ENCODE measurements at places on chromosomes 6 and 20.

DNA sequence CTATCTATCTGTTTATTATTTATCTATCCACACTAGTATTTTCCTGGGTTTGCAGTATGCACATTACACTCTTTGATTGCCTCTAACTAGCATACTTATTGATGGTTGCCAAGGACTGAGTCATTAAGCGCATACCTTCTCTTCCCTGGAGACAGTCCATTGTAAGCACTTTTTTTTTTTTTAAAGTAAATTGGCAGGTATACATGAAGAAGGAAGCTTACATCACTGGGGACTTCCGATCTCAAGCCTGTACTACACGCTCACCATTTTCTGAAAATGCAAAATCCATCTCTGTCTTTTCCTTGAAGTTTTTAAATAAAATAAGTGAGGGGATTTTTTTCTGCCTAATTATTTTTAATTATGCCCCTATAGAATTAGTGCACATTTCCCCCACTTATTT is 63.5 kb downstream of the HMGN3 start:
- DNase-seq: no peak

- DNase-seq: no peak
Measured at GRCh38 chr6:148831064-148831463, 84.2 kb downstream of the UST start.

DNA sequence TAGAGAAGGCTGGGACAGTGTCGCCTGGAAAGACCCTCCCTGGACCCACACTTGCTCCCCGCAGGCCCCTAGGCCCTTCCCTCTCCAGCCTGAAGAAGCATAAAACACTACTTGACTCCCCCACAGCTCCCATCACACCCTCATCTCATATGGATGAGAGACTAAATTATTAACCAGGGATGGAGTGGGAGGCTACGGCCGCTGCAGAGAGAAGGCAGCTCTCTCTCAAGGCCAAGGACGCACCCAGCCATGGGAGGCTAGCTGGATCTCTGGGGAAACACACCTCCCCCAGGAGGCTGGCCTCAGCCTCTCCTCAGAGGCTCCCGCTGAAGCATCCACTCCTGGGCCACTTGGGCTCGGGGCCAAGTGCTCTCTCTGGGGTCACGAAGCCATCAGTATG is 102.5 kb downstream of the GRM4 start:
- no peak for DNase-seq

DNA sequence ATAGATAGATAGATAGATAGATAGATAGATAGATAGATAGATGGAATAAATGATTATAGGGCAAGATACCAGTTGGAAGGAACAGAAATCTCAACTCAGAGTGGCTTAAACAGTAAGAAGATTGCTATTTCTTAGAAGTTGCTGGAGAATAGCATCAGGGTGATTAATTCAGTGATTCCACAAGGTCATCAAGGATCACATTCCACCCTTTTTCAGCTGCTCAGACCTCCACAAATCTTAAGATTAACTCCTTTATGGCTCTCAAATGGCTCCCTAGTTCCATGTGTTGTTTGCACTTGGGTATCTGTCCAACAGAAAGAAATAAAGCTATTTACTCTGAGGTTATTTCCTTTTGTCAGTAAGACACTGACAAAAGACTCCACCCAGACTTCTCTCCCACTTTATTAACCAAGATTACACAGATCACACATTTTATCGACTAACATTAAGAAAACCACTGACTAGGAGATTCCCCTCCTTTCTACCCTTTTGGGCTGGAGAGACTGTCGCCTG is 68.3 kb upstream of the KIF16B start:
- no peak for DNase-seq

- DNase-seq: peak; percentile 14
Measured at GRCh38 chr6:41677124-41677921, 39.1 kb downstream of the MDFI start.

GRCh38 chr6:43113431-43114260 is 37.5 kb downstream of the PTK7 start:
- no peak for DNase-seq

- no peak for DNase-seq
Measured at GRCh38 chr20:14512839-14513238, 175.4 kb upstream of the FLRT3 start.

DNA sequence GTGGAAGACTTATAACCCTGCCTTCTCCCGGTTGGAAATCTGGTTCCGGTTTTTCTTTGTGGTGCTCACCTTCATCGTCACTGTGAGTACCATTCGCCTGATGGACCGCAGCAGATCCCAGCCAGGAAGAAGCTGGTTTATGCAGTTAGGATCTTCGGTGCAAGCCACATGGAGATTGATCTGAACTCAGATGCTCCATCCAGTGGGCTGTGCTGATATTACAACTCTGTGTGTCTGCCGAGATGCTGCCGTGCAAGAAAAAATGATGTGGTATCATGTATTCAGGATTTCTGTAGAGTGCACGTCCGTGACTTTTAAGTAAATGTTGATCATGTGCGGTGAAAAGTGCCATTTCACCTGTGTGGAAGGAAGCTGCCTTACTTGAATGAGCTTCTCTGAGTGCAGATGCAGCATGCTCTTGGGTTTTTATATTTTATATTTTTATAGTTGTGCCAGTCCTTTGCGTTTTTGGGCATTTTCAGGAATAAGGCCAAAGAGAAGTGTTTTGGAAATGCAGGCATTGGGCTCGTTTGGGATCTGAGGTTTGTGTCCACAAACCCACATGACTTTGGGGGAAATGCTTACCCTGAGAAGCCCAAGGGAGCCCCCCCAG is 39.2 kb downstream of the DYNLT1 start:
- peak; percentile 60 for DNase-seq

GRCh38 chr6:43817192-43817591 is 47.2 kb downstream of the VEGFA start:
- DNase-seq: no peak

DNA sequence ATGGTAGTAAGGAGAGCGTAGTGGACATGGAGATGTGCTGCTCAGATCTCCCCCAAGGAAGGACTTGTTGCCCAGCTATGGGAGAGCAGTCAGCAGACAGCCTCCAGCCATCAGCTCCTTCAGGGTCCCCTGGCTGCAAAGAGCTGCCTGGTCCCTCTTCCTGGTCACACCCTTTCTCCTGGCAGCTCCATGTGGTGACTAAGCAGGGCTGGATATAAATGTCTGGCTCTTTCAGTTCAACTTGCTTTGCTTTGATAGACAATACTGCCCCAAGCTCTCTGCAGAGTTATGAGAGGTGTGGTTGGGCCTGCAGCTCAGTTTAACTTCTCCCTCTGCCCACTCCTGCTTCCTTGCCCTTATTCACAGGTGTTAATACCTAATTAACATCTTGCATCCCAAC is 64.1 kb upstream of the DDR1 start:
- DNase-seq: peak; percentile 80

DNA sequence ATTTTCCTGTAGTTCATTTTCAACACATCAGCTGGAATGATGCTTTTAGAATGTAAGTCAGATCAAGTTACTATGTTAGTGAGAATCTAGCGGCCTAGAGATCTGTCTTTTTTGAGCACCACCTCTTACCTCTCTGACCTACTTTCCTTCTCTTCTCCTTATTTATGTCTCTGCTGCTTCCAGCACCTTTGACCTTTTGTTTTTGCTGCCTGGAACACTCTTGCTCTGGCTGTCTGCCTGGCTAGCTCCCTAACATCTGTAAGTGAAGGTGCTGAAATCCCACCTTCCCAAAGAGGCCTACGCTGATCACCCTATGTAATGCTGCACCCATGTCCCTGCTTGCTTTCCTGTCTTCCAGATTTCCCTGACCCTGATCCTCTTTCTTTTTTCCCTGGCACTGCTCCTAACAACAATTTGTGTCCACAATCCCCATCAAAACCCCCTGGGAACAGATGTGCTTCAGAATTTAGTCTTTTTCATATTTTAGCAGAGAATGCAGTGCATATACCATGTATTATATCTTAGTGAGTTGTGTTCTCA is 87.8 kb downstream of the RFPL4B start:
- DNase-seq: no peak

GRCh38 chr6:106670236-106670635 is 40.9 kb downstream of the QRSL1 start:
- no peak for DNase-seq

- peak; percentile 47 for DNase-seq
Measured at GRCh38 chr6:16670183-16670582, 91.1 kb downstream of the ATXN1 start.

- DNase-seq: no peak
Measured at GRCh38 chr20:64047046-64047389, 2.4 kb downstream of the SOX18 start.

- no peak for DNase-seq
Measured at GRCh38 chr6:25465941-25466340, 186.1 kb upstream of the SCGN start.

DNA sequence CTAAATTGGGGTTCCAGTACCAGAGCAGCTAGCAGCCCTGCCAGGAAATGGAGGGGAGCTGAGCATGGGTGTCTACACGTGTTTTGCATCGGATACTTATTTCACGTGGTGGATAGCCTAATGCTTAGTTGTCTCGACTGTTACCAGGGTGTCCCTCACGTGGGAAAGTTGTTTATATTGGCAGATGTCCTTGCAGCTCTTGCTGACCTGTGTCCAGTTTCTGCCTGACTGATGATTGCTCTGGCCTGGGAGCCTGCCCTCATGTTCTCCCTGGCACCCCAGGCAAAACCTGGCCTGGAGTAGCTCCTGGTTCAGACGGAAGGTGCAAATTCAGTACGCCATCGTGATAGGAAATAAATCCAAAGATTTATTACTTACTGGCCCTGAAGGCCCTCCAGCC is 11.8 kb upstream of the FERMT1 start:
- no peak for DNase-seq

DNA sequence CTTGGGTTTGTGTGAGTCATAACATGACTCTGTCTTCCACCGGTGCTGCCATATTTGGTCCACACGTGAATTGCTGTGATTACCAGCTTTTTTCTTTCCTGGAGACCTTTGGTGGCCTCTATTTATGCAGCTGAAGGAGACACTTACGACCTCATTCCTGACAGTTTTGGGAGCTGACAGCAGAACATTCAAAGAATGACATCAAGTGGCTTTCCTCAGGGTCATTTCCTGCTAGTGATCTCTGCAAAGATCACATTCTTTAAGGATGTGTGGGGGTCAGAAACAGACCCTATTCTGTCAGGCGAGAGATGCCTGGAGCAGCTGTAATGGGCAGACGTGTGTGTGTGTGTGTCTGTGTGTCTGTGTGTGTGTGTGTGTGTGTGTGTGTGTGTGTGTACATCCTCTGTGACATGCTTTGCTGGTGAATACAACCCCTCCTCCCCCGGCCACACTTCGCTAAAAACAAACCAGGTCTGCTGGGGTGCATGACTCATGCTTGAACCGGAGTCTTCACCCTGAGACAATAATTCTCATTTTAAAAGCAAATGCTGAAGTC is 115.6 kb downstream of the TMEM170B start:
- peak; percentile 46 for DNase-seq

DNA sequence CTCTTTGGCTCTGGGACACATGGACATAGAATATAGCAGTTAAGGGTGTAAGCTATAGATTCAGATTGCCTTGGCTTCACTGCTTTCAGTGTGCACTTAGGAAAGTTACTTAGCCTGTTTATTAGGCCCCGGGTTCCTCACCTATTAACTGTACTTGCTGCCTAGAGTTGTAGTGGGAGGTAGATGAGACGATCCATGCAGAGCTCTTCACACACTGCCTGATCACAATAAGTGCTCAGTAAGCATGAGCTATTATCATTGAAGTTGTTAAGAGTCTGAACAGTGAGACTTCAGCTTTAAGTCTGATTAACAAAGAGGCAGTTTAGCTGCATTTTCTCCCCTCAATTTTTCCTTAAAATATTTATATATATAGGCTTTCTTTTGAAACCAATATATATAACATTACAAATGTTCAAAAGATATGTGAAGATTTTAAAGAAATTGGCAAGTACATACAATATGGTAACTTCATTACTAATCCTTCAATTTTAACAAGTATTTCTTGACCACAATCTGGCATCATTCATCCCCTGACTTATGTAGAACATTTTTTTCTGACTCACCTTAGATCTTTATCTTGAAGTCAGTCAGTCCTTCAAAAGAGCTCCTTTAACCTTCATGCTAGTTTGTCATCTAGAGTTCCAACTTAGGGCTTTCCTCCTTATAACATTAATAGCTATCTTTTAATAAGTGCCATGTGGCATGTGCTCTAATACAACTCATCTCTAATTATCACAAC is 20.5 kb upstream of the SUPT3H start:
- no peak for DNase-seq

DNA sequence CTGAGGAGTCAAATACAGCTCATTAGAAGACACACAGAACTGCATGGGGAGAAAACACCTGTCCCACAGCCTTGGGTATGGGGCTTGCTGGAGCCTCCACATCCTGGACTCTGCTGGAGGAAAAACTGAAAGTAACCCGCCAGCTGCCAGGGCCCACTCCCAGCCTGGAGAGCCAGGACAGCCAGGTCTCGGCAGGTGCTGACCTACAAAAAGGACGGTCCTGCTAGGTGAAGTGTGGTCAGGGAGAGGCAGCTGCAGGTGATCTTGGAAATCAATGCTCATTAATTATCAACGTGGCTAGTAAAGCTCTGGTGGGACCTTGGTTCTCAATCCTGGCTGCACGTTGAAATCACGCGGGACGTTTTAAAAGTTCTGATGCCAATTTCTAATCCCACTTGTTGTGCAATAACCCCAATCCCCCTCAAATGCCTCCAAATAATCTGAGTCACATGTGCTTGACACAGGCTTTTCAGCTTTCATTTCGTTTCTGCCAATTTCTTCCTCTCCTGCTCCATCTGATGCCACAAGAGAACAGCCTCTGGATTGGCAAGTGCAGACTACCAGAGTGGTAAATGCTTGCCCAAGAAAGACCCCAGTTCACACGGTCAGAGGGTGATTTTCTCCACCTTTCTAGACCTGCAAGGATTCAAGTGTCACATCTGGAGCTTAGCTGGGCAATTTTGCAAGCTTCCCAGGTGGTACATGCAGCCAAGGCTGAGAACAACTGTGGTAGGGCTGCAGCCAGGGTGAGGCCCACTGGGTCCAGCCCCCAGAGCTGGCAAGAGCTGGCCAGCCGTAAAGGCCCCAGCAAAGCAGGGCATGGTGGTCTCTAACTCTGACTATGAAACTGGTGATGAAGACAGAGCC is 252.3 kb upstream of the QKI start:
- DNase-seq: no peak

DNA sequence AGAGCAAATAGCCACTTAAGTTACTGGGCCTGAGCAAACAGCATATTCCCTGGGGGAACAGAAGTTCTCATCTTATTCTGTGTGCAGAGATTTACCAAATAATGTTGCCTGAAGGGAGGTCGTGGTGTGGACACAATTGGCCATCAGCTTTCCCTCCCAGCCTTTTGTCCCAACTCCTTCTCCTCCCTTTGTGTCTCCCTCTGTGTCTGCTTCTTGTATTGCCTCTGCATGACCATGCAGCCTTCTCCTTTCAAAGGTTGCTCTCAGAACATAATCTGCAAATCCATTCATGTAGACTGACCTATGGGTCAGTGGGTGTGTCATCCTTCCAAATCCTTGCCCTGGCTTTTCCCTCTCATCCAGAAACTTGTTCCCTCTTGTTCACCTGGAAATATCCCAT is 150.3 kb upstream of the INSM1 start:
- DNase-seq: no peak
